DMS79 treated with DMSO at 0.1 percent for 48 hours (cell line): ENCODE measurements at places on chromosomes 11 and 22.
A peak's percentile ranks its signal among the peaks of the same experiment; 100 is the strongest.

GRCh38 chr11:111696556-111696955 lies 69.6 kb downstream of the PPP2R1B start:
- no peak for DNase-seq

GRCh38 chr11:66220566-66220935 lies 47.9 kb upstream of the RAB1B start:
- no peak for DNase-seq

- DNase-seq = no peak
Observed at GRCh38 chr22:38919631-38920190, 37.7 kb upstream of the APOBEC3A start.

- no peak for DNase-seq
Observed at GRCh38 chr11:115390441-115390840, 113.8 kb downstream of the CADM1 start.

DNA sequence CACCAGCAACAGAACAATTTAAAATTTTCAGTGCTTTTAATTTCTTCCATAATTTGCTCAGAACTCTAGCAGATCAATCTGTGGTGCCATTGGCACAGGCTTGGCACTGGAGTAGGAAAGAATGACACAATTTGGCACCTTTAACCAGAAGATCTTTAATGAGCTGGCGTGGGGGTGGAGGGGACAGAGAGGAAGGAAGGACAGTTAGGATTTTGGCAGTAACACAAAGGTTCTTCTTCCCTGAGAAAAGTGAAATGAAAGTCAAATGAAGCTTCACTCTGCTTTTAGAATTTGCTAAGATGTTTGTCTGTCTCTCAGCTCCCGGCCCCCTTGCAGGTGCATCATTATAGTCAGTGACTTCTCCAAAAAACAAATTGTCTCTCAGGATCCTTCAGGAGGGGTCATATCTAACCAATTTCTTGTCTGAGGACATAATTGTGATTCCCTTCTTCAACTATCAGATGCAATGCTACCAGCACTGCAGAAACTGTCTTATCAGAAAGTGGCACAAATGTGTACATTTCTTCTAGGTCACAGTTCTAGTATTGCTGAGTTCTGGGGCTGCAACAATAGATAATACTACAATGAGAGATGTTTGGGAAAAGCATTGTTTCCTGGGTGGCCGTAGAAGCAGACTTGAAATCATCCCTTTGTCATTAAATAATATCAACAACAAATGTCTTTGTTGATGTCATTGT lies 66.8 kb downstream of the CSTPP1 start:
- DNase-seq = no peak

DNA sequence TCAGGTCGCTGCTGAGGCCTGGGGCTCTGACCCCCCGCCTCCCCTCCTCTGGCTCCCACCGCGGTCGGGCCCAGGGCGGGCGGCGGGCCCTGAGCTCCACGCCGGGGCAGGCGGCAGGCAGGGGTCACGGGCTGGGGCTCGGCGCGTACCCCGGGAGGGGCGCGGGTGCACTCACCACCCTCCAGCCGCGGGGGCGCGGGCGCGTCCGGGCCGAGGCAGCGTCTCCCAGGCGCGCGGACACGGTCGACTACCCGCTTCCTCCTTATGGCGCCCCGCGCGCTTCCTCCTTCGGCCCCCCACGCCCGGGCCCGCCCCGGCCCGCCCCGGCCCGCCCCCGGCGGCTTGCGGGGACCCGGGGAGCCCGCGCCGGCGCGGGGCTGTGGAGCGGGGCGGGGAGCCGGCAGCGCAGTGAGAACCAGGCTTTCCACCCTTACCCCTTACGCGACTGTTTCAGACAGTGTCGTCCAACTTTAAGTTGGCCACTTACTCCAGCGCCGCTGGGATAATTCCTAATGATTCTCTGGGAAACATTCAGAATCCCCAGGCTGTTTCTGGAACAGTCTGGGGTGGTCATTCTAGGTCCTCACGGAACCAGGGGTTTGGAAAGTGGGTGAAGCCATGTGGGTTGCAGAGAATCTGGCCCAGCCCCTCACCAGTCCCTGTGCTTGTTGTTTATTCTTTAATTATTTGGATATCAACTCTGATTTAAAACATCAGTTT lies at the start of gene BID:
TSS of gene BID (minus strand) at position 264 of the 720 bp plus-strand sequence. CDS start 24,353 bp downstream, outside the sequence.
- no peak for DNase-seq

- DNase-seq = no peak
Observed at GRCh38 chr11:62048100-62048499, 75.7 kb upstream of the INCENP start.

GRCh38 chr22:17637490-17638181 lies 921 bp upstream of the BCL2L13 start:
- peak; percentile 48 for DNase-seq

DNA sequence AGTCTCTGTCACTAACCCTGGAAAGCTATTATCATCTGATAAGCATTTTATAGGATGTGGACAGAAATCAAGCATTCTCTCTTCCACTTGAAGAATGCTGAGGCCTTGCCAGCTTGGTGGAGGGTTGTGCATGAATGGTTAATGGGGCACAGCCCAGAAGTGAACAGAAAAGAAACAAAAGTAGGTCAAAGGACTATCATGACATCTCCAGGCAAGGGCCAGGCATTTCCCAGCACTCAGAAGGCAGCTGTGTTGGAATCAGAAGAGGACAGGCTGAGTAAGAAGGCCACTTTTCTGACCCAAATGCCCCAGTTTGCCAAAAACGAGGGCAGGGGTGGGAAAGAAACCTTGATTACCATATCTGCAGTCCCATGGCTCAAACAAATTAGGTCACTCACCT lies 12.4 kb downstream of the TENM4 start:
- no peak for DNase-seq
